Astrocyte (in vitro differentiated cells and primary cell): ENCODE measurements at places on chromosomes 12 and 14.

DNA sequence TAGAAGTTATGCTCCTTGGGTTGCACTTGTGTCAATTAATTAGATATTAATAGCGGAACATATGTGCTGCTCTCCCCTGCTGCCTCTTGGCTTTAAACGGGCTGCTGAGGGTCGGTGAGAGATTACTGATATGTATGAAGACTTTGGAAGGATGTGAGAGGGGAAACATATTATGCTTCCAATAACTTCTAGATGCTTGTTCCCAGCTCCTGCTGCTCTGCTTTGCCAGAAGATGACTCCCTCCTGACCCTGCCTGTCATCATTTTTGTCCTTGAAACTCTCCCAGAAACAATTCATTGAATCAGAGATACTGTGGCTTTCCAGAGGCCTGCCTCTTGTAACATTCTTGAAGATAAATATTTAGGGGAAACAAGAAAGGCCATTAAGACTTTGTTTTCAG is 300.1 kb upstream of the STXBP6 start:
- no peak overlapping the region for H3K4me3 ChIP-seq
- no peak overlapping the region for H3K27ac ChIP-seq
- no peaks in the 10 kb centered on the region for H3K4me1 ChIP-seq
- H3K36me3 ChIP-seq, result no peaks in the 10 kb centered on the region
- H3K27me3 ChIP-seq, result no peaks in the 10 kb centered on the region
- DNase-seq, result no peak

DNA sequence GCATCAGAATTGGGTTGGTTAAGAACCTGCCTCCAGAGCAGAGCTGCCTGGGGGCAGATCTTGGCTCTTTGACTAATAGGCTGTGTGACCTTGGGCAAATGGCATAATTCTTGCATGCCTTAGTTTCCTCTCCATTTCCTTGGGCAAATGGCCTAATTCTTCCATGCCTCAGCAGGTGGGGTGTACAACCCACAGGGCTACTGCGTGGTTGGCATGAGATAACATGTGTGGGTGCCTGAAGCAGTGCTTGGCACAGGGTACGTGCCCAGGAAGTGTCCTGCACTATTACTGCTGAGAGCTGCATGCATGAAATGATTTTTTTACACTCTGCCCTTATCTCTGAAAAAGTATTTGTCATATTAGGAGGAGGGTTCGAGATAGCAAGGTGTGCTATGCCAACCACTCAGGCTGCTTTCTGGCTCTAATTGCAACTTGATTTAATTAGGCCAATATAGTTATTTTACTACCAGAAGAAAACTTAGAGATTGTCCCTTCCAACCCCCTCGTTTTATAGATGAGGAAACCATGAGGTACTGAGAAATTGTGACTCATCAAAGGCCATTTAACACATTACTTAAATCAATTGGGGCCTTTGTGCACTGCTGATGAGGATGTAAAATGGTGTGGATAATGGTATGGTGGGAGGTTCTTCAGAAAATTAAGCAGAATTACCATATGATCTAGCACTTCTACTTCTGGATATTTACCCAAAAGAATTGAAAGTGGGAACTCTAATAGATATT is 161.6 kb upstream of the HIF1A start:
- H3K4me1 ChIP-seq, result peaks cover 22% of the 10 kb centered on the region
- H3K36me3 ChIP-seq, result no peaks in the 10 kb centered on the region
- no peaks in the 10 kb centered on the region for H3K27me3 ChIP-seq

GRCh38 chr12:105444653-105445102 is 114.2 kb downstream of the C12orf75 start:
- H3K27ac ChIP-seq, result peak overlapping the region; percentile 64
- no peaks in the 10 kb centered on the region for H3K36me3 ChIP-seq
- H3K27me3 ChIP-seq, result no peaks in the 10 kb centered on the region
- H3K4me3 ChIP-seq, result no peak overlapping the region

GRCh38 chr12:81944886-81945285 is 185.7 kb upstream of the PPFIA2 start:
- no peaks in the 10 kb centered on the region for H3K4me1 ChIP-seq
- no peak for DNase-seq
- no peak overlapping the region for H3K27ac ChIP-seq

- peaks cover 20% of the 10 kb centered on the region for H3K36me3 ChIP-seq
- H3K27me3 ChIP-seq, result no peaks in the 10 kb centered on the region
- H3K27ac ChIP-seq, result peak overlapping the region; percentile 89
- DNase-seq, result no peak
- peak overlapping the region; percentile 99 for H3K4me3 ChIP-seq
These were observed 463 bp downstream of the COA8 start for GRCh38 chr14:103563226-103563620.

DNA sequence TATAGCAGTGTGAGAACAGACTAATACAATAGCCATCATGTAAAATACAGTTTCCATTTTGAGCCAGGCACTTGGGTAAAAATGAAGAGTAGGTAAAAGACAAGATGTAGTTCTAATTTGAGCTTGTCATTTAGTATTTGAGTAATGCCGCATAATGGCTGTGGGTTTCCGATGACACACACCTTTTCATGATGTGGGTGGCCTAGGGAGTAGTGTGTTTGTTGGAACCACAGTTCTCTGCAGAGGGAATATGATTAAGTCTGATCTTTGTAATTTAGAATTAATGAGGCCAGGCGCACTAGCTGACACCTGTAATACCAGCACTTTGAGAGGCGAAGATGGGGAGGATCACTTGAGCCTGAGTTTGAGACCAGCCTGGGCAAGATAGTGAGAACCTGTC is 61.8 kb downstream of the RCOR1 start:
- no peak overlapping the region for H3K27ac ChIP-seq
- H3K36me3 ChIP-seq, result no peaks in the 10 kb centered on the region
- DNase-seq, result peak; percentile 18
- no peaks in the 10 kb centered on the region for H3K27me3 ChIP-seq
- peaks cover 13% of the 10 kb centered on the region for H3K4me1 ChIP-seq

DNA sequence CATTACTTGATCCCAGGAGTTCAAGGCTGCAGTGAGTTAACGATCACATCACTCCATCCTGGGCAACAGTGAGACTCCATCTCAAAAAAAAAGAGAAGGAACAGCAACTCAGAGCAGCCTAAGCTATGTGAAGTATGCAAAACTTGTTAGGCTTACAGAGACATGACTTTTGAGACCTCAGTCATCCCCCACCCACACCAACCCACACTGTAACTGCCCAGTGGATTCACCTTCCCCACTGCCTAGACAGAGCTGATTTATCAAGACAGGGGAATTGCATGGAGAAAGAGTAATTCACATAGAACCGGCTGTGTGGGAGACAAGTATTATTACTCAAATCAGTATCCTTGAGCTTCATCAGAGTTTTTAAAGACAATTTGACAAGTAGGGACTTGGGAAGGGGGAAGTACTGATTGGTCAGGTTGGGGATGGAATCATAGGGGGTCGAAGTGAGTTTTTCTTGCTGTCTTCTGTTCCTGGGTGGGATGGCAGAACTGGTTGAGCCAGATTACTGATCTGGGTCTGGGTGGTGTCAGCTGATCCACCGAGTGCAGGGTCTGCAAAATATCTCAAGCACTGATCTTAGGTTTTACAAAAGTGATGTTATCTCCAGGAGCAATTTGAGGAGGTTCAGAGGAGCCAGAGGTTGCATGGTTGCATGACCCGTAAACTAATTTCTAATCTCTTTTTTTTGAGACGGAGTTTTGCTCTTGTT is 6.2 kb upstream of the WDR89 start:
- no peak overlapping the region for H3K4me3 ChIP-seq

DNA sequence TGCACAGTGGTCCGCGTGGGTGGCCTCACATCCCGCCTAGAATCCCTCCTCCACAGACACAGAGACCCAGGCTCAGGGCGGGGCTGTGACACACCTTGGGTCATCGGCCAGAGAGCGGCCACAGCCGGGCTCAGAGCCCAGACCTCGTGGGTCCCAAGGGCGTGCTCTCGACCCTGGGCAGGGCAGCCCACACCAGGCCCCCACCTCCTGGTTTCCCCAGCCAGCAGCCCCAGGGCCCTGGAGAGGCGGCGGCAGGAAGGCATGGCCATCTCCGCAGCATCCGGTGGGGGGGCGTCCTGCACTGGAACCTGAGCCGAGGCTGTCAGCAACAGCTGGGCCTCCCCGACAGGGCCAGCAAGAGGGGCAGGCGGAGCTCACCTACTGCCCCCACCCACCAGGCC is 15.2 kb downstream of the JAG2 start:
- H3K36me3 ChIP-seq, result no peaks in the 10 kb centered on the region
